ENCODE measurements at places on chromosomes 11 and 22. TPM values are rescaled to one million over a fixed set of nuclear protein-coding genes. Genes with fewer than 3 reads are reported as not detected.

CAVIN3 gene
- 0.79 TPM for polyA plus RNA-seq

CHST1 gene
- polyA plus RNA-seq: 3.8 TPM

SYNGR1 gene
- polyA plus RNA-seq: 16.2 TPM

OR9G4 gene
- not detected for polyA plus RNA-seq

OR5A2 gene
- not detected for polyA plus RNA-seq

ACR gene
- not detected for polyA plus RNA-seq

PANX3 gene
- not detected for polyA plus RNA-seq

TRIM49B gene
- not detected for polyA plus RNA-seq

MAJIN gene
- 3.6 TPM for polyA plus RNA-seq

ENTHD1 gene
- polyA plus RNA-seq: not detected

DDI1 gene
- polyA plus RNA-seq: not detected

FUT4 gene
- polyA plus RNA-seq: 0.17 TPM

CSF2RB gene
- not detected for polyA plus RNA-seq

CNIH2 gene
- polyA plus RNA-seq: 5.1 TPM

LUZP2 gene
- 5.1 TPM for polyA plus RNA-seq

TMEM184B gene
- 24.6 TPM for polyA plus RNA-seq

CCDC81 gene
- 3.4 TPM for polyA plus RNA-seq

WNT11 gene
- 10.8 TPM for polyA plus RNA-seq

OR8G5 gene
- polyA plus RNA-seq: not detected

ZNRF3 gene
- polyA plus RNA-seq: 2.2 TPM

SLC22A12 gene
- polyA plus RNA-seq: not detected

LINC01488 gene
- polyA plus RNA-seq: not detected

MN1 gene
- polyA plus RNA-seq: 0.66 TPM

TRPM5 gene
- not detected for polyA plus RNA-seq
